ENCODE measurements at places on chromosomes 12 and 14. TPM values are rescaled to one million over a fixed set of nuclear protein-coding genes. Genes with fewer than 3 reads are reported as not detected.
A peak's percentile ranks its signal among the peaks of the same experiment; 100 is the strongest.

- H3K36me3 ChIP-seq: no peaks in the 10 kb centered on the region
- peaks cover 24% of the 10 kb centered on the region for H3K4me1 ChIP-seq
- DNase-seq: peak; percentile 13
- H3K27ac ChIP-seq: no peak overlapping the region
- H3K4me3 ChIP-seq: no peak overlapping the region
- no peaks in the 10 kb centered on the region for H3K27me3 ChIP-seq
Observed at GRCh38 chr14:91225025-91225424, 19.5 kb downstream of the GPR68 start.

DNA sequence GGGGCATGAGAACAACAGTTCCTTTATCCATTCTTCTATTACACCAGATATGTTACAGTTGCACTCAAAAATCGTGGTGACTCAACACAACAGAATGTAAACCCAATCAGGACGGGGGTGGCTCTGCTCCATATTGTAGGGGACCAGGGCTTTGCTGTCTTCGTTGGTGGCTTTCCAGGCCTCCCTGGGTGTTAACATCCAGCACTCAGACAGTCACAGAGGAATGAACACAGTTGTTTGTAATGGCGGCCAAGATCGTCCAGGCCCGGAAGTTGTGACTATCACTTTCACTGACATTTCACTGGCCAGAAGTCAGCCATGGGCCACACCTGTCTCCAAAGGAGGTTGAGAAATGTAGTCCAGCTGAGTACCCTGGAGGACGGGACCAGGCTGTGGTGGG, 204.1 kb downstream of the CACNA1C start:
- H3K4me3 ChIP-seq: no peak overlapping the region
- peak; percentile 80 for DNase-seq
- peaks cover 13% of the 10 kb centered on the region for H3K4me1 ChIP-seq

The SOX5 gene
- total RNA-seq: 14.1 TPM

DNA sequence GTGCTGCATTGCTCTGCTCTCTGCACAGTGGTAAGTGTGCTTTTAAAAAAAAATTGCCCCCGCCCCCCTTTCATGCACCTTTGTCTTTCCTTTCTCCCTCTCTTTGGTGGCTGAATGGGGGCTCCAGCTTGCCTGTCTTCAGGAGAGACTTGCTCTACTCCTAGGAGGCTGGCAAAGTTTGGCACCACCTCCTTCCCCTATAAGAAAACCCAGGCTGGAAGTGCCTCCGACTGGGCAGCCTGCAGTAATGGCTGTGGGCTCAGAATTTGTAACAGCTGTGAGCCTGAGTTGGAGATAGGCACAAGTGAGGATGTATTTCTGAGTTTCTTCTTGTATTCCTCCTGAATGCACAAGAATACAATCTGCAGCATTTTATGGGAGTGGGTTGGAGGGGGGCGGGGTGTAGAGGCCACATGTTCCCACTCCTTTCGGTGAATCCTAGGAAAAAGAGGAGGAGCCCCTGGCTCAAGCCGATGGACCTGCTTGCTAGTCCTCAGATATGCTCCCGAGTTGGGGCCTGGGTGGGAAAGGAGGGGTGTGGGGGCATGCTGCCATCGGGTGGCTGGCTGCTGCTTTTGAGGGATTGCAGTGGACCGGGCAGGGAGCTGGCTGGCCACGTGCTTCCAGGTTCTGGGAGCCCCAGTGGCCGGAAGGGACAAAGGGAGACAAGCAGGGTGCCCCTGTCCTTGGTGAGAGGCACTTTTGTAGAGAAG, 124.3 kb downstream of the TSPAN9 start:
- peaks cover 31% of the 10 kb centered on the region for H3K4me1 ChIP-seq
- peak overlapping the region; percentile 62 for H3K4me3 ChIP-seq
- peaks cover 17% of the 10 kb centered on the region for H3K27me3 ChIP-seq
- H3K36me3 ChIP-seq: no peaks in the 10 kb centered on the region
- no peak overlapping the region for H3K27ac ChIP-seq

The KRT5 gene
- 0.25 TPM for total RNA-seq

The IFT81 gene
- total RNA-seq: 12.3 TPM

The CMTM5 gene
- not detected for total RNA-seq

The OTX2 gene
- 8.2 TPM for total RNA-seq
